Activated naive CD4-positive, alpha-beta T cell treated with anti-CD3 and anti-CD28 coated beads for 36 hours (primary cell): ENCODE measurements at places on chromosomes 11 and 22. TPM values are rescaled to one million over a fixed set of nuclear protein-coding genes. Genes with fewer than 3 reads are reported as not detected.
A peak's percentile ranks its signal among the peaks of the same experiment; 100 is the strongest.

- H3K4me3 ChIP-seq: no peak overlapping the region
- H3K36me3 ChIP-seq: no peaks in the 10 kb centered on the region
- H3K27ac ChIP-seq: no peak overlapping the region
- no peaks in the 10 kb centered on the region for H3K4me1 ChIP-seq
- peaks cover 2% of the 10 kb centered on the region for H3K27me3 ChIP-seq
- DNase-seq: no peak
These were observed 113.5 kb downstream of the ARHGAP20 start for GRCh38 chr11:110598725-110599124.

DNA sequence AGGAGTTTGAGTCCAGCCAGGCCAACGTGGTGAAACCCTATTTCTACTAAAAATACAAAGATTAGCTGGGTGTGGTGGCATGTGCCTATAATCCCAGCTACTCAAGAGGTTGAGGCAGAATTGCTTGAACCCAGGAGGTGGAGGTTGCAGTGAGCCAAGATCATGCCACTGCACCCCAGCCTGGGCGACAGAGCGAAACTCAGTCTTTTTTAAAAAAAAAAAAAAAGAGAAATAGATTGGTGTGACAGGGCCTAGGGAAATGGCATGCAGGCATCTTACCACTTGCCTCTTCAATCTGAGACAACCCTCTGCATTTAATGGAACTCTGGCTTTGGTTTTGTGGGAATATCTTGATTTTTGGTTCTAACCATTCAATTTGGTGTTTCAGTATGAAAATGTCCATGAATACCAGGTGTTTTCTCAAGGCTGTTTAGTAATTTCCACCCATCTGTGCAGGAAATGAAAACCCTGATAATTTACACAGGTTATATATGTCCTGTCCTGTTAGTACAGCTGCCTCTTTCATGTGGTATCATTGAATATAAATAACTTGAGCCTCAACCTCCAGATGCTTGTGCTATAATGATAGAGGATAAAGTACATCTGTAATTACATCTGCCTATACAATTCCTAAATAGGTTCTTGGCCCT, 8.4 kb downstream of the XBP1 start:
- H3K4me3 ChIP-seq: no peak overlapping the region
- no peak for DNase-seq
- H3K27ac ChIP-seq: no peak overlapping the region
- no peaks in the 10 kb centered on the region for H3K27me3 ChIP-seq
- peaks cover 42% of the 10 kb centered on the region for H3K4me1 ChIP-seq
- peaks cover 36% of the 10 kb centered on the region for H3K36me3 ChIP-seq

DNA sequence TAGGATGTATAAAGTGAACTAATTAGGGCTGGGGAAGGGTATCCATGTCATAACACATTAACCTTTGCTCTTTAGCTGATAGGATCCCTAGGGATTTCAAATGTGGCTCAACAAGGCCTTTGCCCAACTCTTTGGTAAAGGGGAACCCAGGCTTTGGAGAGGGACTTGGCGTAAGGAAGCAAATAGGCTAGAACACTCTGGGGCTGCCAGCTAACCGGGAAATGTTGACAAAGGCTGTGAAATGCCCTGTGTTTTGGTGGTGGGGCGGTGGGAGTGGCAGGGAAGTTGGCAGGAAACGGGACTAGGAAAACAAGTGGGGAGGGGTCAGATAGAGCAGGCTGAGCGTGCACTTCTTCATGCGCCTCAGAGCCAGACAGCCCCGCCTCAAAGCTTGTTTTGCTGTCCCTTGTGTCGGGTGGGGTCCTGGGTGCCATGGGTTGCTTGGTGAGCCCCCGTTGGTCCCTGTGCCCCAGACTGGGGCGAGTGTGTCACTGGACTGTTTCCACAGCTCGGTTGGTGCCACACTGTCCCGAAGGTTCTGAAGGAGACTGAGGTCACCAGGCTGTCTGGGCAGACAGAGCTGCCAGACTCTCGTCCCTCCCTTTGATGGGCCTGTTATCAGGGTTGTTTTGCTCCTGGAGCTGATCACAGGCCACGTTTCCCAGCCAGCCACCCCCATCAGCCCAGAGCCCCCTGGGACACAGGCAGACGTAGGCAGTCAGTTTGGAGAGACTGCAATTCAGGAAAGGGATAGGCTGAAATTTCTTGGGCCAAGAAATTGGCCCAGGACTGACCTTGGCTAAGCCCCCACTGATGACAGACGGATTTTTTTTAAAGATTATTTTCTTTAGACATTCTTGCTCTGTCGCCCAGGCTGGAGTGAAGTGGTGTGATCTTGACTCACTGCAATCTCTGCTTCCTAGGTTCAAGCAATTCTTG, 19.6 kb downstream of the KCTD21 start:
- no peaks in the 10 kb centered on the region for H3K4me1 ChIP-seq
- H3K36me3 ChIP-seq: peaks cover 8% of the 10 kb centered on the region
- no peak overlapping the region for H3K4me3 ChIP-seq
- H3K27ac ChIP-seq: no peak overlapping the region
- no peak for DNase-seq

Gene OR10A2
- not detected for total RNA-seq

- peaks cover 3% of the 10 kb centered on the region for H3K4me1 ChIP-seq
- H3K27ac ChIP-seq: no peak overlapping the region
- no peaks in the 10 kb centered on the region for H3K36me3 ChIP-seq
- peak; percentile 23 for DNase-seq
- H3K4me3 ChIP-seq: no peak overlapping the region
- H3K27me3 ChIP-seq: no peaks in the 10 kb centered on the region
These were observed 82.2 kb upstream of the SEPTIN5 start for GRCh38 chr22:19631899-19632667.

GRCh38 chr11:79159657-79160450, 281.0 kb downstream of the TENM4 start:
- no peak overlapping the region for H3K27ac ChIP-seq
- no peaks in the 10 kb centered on the region for H3K4me1 ChIP-seq
- DNase-seq: no peak
- H3K4me3 ChIP-seq: no peak overlapping the region
- no peaks in the 10 kb centered on the region for H3K27me3 ChIP-seq

- H3K4me3 ChIP-seq: no peak overlapping the region
- H3K27me3 ChIP-seq: no peaks in the 10 kb centered on the region
- no peaks in the 10 kb centered on the region for H3K4me1 ChIP-seq
- DNase-seq: no peak
These were observed 3.6 kb downstream of the RFPL3 start for GRCh38 chr22:32361257-32361656.

Gene OR6T1
- not detected for total RNA-seq

- H3K27ac ChIP-seq: no peak overlapping the region
- H3K36me3 ChIP-seq: no peaks in the 10 kb centered on the region
- H3K4me3 ChIP-seq: no peak overlapping the region
- H3K4me1 ChIP-seq: no peaks in the 10 kb centered on the region
- H3K27me3 ChIP-seq: no peaks in the 10 kb centered on the region
These were observed 47.8 kb upstream of the A4GALT start for GRCh38 chr22:42768385-42769035.

- no peaks in the 10 kb centered on the region for H3K36me3 ChIP-seq
- no peaks in the 10 kb centered on the region for H3K4me1 ChIP-seq
- peaks cover 9% of the 10 kb centered on the region for H3K27me3 ChIP-seq
- DNase-seq: peak; percentile 80
These were observed 9.7 kb upstream of the NEFH start for GRCh38 chr22:29470159-29470855.

Gene FAM180B
- not detected for total RNA-seq

Gene APLNR
- not detected for total RNA-seq

GRCh38 chr11:6530848-6531247, 33.8 kb downstream of the DNHD1 start:
- peaks cover 8% of the 10 kb centered on the region for H3K36me3 ChIP-seq
- no peak overlapping the region for H3K4me3 ChIP-seq
- H3K4me1 ChIP-seq: peaks cover 20% of the 10 kb centered on the region

- H3K36me3 ChIP-seq: peaks cover 32% of the 10 kb centered on the region
- DNase-seq: no peak
- no peak overlapping the region for H3K4me3 ChIP-seq
- no peak overlapping the region for H3K27ac ChIP-seq
- H3K27me3 ChIP-seq: no peaks in the 10 kb centered on the region
- H3K4me1 ChIP-seq: peaks cover 22% of the 10 kb centered on the region
These were observed 6.3 kb downstream of the AKIP1 start for GRCh38 chr11:8917157-8917825.

DNA sequence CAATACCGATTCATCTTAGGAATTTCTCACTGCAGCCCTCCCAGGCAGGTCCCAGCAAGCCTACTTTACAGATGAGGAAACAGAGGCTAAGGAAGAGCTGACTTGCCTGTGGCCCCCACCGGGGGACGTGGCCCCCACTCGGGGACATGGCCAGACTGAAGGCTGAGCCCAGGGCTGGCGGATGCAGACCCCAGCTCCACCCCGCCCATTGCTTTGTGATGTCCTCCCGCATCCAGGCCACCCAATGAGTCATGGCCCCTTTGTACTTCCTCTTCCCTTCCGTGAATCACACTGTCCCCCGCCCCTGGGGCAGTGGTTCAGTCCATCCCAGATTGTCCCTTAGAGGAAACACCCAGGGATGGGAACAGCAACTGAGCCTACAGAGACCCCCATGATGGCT, 116.0 kb upstream of the ANO1 start:
- no peak overlapping the region for H3K4me3 ChIP-seq
- H3K4me1 ChIP-seq: no peaks in the 10 kb centered on the region
- no peak for DNase-seq

DNA sequence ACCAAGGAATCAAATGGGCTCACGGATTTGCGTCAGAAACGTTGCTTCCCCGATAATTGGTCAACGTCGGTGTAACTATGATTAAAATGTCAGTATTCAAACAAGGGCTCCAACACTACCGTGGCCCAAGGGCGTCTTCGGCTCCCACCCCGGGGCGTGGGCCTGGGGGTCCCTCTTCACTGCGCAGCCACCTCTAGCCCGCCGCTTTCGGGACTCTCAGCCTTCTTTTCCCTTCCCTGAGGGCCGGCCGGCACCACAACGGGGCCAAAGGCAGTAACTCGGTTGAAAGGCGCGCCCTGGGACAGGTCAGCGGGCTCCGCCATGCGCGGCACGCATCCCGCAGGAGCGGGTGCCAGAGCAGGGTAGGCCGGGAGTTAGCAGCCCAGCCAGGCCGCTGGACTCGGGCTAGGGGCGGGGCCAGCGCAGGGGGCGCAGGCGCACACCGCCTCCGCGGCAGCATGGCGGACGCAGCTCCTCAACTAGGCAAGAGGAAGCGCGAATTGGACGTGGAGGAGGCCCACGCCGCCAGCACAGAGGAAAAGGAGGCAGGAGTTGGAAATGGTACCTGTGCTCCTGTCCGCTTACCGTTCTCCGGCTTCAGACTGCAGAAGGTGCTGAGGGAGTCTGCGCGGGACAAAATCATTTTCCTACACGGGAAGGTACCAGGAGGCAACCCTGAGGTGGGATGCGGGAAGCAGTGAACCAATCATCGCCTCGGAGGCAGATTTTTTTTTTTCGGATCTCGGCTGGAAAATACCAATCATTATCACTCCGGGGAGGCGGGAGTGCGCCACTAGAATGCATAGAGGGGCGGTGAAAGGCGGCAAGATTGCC, at the start of gene DCPS:
DCPS (plus strand) TSS at position 438 of the 834 bp plus-strand sequence; CDS start at position 459, 21 bp downstream.
- DNase-seq: peak; percentile 86
- H3K4me1 ChIP-seq: peaks cover 35% of the 10 kb centered on the region
- H3K27me3 ChIP-seq: no peaks in the 10 kb centered on the region

DNA sequence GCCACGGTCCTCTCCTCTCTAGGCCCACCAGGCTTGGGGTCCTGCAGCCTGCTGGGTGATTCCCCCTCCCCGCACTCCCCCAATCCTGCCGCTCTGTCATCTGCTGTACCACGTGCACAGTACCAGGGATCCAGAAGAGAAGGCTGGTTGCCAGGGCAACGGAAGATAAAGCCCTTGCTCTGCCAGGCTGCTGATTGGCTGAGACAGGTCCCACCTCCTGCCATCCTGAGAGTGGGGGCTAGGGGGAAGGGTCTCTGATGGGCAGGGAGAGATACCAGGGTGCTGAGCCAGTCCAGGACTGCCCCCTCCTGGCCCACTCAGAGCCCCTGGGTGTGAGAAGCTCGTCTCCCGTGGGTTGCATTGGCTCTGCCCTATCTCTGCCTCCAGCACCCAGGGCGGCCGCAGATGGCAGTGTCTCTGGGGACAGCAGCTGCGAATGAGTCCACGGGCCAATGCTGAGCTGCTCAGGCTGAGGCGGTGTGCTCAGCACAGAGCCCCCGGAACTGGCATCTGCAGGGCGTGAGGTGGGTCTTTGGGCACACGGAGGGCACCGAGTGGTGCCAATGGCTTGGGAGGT, at the start of gene SMIM45:
SMIM45 (plus strand) TSS at position 253 of the 577 bp plus-strand sequence.
- no peak for DNase-seq
- H3K27ac ChIP-seq: no peak within 1 kb of the TSS
- H3K4me3 ChIP-seq: no peak within 1 kb of the TSS
- no peaks in the 10 kb centered on the region for H3K27me3 ChIP-seq
- peaks cover 2% of the 10 kb centered on the region for H3K36me3 ChIP-seq

DNA sequence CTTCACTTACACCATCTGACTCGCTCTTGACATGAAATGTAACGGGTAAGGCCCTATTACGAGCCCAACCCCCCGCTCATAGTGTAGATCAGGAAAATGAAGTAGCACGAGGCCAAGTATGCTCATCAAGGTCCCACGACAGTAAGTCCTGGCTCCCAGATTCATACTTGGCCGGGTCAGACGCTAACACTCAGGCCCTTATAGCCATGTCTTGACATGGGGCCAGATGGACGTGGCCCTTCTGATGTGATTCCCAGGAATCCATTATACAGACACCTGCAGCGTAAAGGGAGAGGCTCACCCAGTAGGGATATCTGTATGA, 175.1 kb downstream of the CEP164 start:
- H3K27ac ChIP-seq: no peak overlapping the region
- H3K36me3 ChIP-seq: no peaks in the 10 kb centered on the region
- H3K27me3 ChIP-seq: no peaks in the 10 kb centered on the region
- H3K4me1 ChIP-seq: no peaks in the 10 kb centered on the region

DNA sequence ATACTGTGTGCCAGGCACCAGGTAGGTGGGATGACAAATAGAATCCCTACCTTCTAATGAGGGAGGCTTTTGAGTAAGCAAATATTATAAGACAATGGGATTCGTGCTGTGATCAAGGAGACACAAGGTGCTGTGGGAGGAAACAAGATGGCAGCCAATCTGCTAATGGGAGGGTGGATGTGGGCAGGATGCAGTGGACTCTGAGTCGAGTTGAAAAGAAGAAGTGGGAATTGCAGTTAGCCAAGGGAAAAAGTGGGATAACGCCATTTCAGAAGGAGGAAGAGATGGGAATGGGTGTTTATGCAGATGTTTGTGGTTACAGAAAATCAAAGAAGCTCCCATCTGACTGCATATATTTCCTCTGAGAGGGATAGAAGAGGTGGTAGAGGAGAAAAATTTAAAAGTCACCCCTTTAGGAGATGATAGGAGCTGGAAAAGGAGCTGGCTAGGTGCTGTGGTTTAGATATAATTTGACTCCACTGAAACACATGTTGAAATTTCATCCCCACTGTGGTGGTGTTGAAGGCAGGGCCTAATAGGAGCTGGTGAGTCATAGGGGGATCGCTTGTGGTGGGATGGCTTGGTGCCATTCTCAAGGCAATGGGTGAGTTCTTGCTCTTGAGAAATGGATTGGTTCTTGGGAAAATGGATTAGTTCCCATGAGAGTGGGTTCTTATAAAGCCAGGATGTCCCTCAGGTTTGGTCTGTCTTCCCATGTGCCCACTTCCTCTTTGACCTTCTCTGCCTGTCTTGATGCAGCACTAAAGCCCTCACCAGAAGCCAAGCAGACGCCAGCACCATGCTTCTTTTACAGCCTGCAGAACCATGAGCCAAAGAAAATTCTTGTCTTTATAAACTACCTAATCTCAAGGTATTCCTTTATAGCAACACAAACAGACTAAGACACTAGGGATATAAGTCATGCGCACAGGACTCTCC, 30.0 kb upstream of the POU2AF1 start:
- no peak overlapping the region for H3K4me3 ChIP-seq
- H3K27ac ChIP-seq: no peak overlapping the region
- H3K27me3 ChIP-seq: no peaks in the 10 kb centered on the region
- no peaks in the 10 kb centered on the region for H3K36me3 ChIP-seq

GRCh38 chr11:87083029-87083428, 45.3 kb downstream of the TMEM135 start:
- H3K27me3 ChIP-seq: no peaks in the 10 kb centered on the region
- DNase-seq: no peak
